Thoracic aorta (tissue), 2 donors: ENCODE measurements at places on chromosomes 6 and 20. TPM values are rescaled to one million over a fixed set of nuclear protein-coding genes. Genes with fewer than 3 reads are reported as not detected.

GRCh38 chr6:129113637-129114036, 230.7 kb downstream of the LAMA2 start:
- no peak for DNase-seq
- no peak overlapping the region for H3K27ac ChIP-seq

GRCh38 chr20:13022401-13023155, 13.8 kb downstream of the SPTLC3 start:
- H3K27ac ChIP-seq, result no peak overlapping the region
- no peak for DNase-seq
- H3K36me3 ChIP-seq, result no peaks in the 10 kb centered on the region
- no peak overlapping the region for H3K4me3 ChIP-seq
- H3K27me3 ChIP-seq, result no peaks in the 10 kb centered on the region
- no peaks in the 10 kb centered on the region for H3K4me1 ChIP-seq

DNA sequence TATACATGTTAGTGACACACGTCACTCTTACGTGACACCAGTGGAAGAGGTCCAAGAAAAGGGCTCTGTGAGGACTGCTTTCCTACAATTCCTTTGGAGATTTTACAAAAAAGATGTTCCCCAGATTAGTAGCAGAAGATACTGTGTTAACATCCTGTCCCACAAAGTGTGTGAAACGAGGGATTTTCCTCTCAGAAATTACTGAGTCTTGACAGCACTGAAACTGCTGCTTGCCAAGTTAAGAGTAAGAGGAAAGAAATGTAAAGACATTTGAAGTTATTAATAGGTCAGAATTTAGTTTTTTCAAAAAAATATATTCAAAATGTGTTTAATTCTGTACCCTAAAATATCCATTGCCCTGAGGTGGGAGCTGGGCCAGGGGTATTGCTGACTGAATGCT, 58.8 kb upstream of the MAP7 start:
- peaks cover 18% of the 10 kb centered on the region for H3K4me1 ChIP-seq
- H3K27ac ChIP-seq, result peak overlapping the region; percentile 89
- no peak overlapping the region for H3K4me3 ChIP-seq
- peaks cover 5% of the 10 kb centered on the region for H3K36me3 ChIP-seq
- H3K27me3 ChIP-seq, result no peaks in the 10 kb centered on the region

DNA sequence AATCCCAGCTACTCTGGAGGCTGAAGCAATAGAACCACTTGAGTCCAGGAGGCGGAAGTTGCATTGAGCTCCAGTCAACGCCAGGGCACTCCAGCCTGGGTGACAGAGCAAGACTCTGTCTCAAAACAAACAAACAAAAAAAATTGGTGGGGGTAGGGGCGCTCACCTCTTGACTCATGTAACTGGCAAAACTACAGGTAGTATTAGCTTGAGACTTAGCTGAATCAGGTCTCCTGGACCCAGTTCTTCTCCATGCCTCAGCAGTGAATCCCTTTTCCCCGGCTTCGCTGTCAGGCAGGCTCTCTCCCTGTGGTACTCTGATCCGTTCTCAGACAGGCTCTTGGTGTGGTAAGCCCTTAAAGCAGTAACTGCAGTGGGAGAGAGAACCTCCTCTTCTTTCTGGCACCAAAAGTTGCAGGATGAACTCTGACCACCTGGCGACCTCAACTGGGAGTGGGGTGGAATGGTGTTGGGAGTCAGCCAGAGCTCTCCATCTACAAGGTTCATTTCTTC, 12.9 kb downstream of the SLC9A8 start:
- peaks cover 29% of the 10 kb centered on the region for H3K4me1 ChIP-seq
- peaks cover 26% of the 10 kb centered on the region for H3K36me3 ChIP-seq
- H3K27me3 ChIP-seq, result no peaks in the 10 kb centered on the region
- no peak for DNase-seq
- no peak overlapping the region for H3K4me3 ChIP-seq

DNA sequence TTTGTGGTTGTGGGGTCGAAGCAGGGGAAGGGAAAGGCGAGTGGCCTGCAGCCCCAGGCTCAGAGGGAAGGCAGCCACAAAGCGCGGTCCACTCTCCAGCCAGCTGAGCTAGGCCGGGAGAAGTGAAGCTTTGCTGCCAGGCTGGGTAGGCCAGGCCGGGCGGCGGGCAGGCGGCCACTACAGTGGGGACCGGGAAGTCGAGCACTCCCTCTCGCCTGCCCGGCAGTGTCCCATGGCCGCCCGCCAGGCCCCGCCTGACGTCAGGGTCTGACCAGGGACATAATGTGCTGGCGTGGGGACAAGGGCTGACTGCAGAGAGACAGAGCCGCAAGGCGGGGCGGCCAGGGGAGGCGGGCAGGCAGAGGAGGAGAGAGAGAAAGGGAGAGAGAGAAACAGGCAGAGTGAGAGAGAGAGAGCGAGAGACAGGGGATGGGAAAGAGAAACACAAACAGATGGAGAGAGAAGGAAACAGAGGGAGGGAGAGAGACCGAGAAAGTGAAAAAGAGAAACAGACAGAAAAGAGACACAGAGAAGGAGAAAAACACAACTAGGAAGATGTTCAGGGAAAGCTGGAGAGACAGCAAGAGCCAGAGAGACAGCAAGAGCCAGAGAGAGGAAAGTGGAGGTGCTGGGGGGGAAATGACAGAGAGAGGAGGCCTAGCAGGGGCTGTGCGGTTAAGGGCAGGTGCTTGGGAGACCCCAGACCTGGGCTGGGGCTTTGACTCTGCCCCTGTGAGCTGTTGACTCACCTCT, 94.5 kb upstream of the PTPN1 start:
- H3K4me3 ChIP-seq, result peak overlapping the region; percentile 34
- no peaks in the 10 kb centered on the region for H3K27me3 ChIP-seq
- peak overlapping the region; percentile 99 for H3K27ac ChIP-seq
- no peaks in the 10 kb centered on the region for H3K36me3 ChIP-seq

GRCh38 chr6:3987053-3987452, 91.9 kb downstream of the FAM217A start:
- peaks cover 3% of the 10 kb centered on the region for H3K36me3 ChIP-seq
- no peaks in the 10 kb centered on the region for H3K27me3 ChIP-seq
- peaks cover 9% of the 10 kb centered on the region for H3K4me1 ChIP-seq
- no peak for DNase-seq
- H3K4me3 ChIP-seq, result no peak overlapping the region

Gene POU5F1
- 12.9 TPM for total RNA-seq

Gene GGTLC1
- not detected for total RNA-seq

Gene ZNF451
- 65.0 TPM for total RNA-seq

Gene HLA-DOA
- 5.8 TPM for total RNA-seq
